Subcutaneous preadipocyte (primary cell): ENCODE measurements at places on chromosomes 16 and 17. TPM values are rescaled to one million over a fixed set of nuclear protein-coding genes. Genes with fewer than 3 reads are reported as not detected.

TMC8 gene
- not detected in 2 replicates for total RNA-seq

KRTAP4-5 gene
- total RNA-seq, result not detected in 2 replicates

MARVELD3 gene
- not detected in 2 replicates for total RNA-seq

BCAR1 gene
- 37.8 and 42.4 TPM in 2 replicates for total RNA-seq

ZG16 gene
- total RNA-seq, result not detected in 2 replicates

CA4 gene
- total RNA-seq, result not detected in 2 replicates

NPIPA7 gene
- total RNA-seq, result 0.39 and 0.73 TPM in 2 replicates

TBX6 gene
- 0.39 TPM in 1 of 2 replicates, not detected in the other for total RNA-seq

TRAPPC1 gene
- 27.2 and 38.6 TPM in 2 replicates for total RNA-seq

EVPL gene
- not detected in 2 replicates for total RNA-seq

ENPP7 gene
- not detected in 2 replicates for total RNA-seq

SMG1 gene
- total RNA-seq, result 73.1 and 84.6 TPM in 2 replicates

TNFSF13 gene
- 0.59 and 1.1 TPM in 2 replicates for total RNA-seq

RHBDF1 gene
- total RNA-seq, result 36.4 and 44.4 TPM in 2 replicates

KRTAP1-5 gene
- total RNA-seq, result 1.1 and 1.6 TPM in 2 replicates

CNOT1 gene
- 112 and 160 TPM in 2 replicates for total RNA-seq

OR2C1 gene
- total RNA-seq, result 0.20 TPM in 1 of 2 replicates, not detected in the other

TUFM gene
- 125 and 139 TPM in 2 replicates for total RNA-seq

CCDC92B gene
- under 0.01 TPM in 2 replicates for total RNA-seq

CHST5 gene
- 0.20 and 0.73 TPM in 2 replicates for total RNA-seq

LGALS9 gene
- 0.20 and 0.37 TPM in 2 replicates for total RNA-seq

CMTM1 gene
- total RNA-seq, result 1.8 TPM in 2 replicates

SLC43A2 gene
- total RNA-seq, result 2.2 and 3.3 TPM in 2 replicates

SLC16A13 gene
- 0.37 and 0.39 TPM in 2 replicates for total RNA-seq

RGS11 gene
- total RNA-seq, result 0.98 and 2.6 TPM in 2 replicates

TBC1D3 gene
- 0.98 TPM in 1 of 2 replicates, not detected in the other for total RNA-seq

ACSM2A gene
- not detected in 2 replicates for total RNA-seq

KRT24 gene
- total RNA-seq, result not detected in 2 replicates

CD300A gene
- not detected in 2 replicates for total RNA-seq

KRTAP4-8 gene
- not detected in 2 replicates for total RNA-seq

DNAAF1 gene
- total RNA-seq, result not detected in 2 replicates

TOX3 gene
- total RNA-seq, result not detected in 2 replicates

CCL2 gene
- total RNA-seq, result 6.1 and 30.5 TPM in 2 replicates

TMEM238L gene
- total RNA-seq, result not detected in 2 replicates
